Head of caudate nucleus (tissue), 42 donors: ENCODE measurements at places on chromosomes 3 and 15.

DNA sequence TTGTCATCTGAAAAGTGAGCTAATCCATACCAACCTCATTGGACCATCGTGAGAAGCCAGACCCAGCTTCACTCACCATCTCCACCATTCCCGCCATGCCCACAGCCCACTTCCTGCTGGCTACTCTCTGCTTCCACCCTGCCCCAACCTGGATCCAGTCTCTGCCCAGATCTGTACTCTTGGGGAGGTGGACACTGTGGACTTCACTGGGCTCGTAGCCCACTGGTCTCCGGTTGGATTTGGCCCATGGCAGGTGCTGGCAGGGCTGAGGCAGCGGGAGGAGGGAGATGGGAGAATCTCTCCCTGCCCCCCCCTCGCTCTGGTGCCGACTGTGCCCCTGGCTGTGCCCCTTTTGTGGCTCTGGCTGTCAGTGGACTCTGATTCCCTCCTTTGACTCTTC is 193.8 kb downstream of the ABHD5 start:
- no peak for DNase-seq

- no peak for DNase-seq
These were observed 5.7 kb upstream of the CNTN6 start for GRCh38 chr3:1087066-1087560.

DNA sequence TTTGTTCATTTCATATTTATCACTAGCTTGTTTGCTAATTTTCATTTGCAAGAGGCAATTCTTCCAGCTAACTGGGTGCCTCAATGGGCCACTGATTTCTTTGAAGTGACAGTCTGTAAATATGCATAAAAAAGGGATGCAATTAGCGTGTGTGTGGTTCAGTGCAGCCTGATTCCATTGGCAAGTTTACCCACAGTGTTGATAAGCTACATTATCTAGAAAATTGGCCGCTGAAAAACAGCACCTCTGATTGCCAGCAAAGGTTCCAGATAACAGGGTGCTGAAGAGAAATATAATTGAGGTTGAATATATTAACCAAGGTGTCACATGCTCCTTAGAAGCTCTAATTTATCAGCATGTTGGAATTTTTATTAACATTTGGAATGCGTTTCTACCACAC is 76.9 kb downstream of the SAMMSON start:
- DNase-seq = no peak

DNA sequence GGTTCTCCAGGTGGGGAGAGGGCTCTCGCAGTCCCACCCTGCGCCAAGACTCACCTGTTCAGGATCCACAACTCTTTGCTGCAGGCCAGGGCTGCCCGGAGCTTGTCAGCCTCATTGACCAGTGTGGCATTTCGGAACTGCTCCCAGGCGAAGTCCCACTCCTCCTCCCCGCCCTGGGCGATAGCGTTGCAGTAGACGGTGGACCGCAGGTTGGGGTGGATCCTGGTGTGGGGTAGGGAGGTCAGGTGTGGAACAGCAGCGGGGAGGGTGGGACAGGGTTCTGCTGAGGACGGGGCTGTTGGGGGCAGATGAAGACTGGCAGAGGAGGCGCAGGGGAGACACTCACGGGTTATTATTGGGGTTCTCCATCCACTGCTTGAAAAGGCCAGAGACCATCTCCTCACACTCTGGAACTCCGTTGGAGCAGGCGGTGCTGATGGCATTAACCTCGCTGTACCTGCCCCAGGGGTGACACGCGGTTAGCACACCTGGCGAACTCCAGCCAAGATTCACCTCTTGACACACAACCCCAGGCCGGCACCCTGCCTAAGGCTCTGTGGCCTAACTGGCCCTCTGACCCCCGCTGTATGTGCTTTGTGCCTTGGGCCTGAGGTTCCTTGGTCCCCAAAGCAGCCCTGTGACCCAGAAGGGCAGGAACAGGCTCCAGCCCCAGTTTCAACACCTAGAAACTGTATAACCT is 16.1 kb downstream of the MESP2 start:
- no peak for DNase-seq

DNA sequence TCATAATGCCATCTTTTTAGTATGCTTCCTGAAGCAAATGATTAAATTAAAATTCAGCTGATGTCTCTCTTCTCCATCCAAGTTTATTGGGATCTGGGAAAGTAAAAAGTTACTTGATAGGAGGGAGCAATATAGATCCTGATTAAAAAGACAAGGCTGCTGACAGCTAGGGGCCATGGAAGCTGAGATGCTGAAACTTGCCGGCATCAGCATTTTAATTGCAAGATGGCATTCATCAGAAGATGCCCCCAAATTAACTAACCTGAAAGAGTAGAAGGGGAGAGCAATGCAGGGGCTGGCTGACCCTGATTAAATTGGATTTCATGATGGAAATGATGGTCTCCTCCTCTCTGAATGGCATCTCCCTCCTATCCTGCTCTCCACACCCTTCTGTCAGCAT is 31.1 kb downstream of the CPNE4 start:
- no peak for DNase-seq

DNA sequence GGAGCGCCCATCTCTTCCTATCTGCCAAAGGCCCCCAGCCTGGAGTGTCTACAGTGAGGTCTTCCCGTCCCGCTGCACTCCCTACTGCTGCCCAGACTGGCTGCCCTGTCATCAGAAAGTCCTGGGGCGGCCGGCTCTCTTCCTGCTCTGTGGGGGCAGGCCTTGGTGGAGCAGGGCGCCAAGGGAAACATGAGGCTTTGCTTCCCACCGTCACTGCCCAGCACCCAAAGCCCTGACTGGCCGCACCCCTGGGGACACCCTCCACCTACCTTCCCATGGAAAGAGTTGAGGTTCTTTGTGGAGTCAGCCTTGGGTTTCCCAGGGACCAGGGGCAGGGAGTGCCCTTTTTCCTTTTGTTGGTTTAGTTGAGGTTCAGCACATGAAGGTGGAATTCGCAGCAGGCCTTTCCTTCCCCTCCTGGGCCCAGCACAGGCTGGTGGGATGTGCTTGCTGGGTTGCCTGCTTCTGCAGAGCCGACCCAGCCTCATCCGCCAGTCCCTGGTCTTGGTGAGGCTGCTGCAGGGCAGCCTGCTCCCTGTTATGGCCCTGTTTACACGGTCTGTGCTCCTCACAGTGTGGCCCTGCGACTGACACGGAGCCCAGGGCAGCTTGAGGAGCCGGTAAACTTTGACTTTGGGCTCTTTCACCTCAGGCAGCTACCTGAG is 51.8 kb upstream of the PLXNA1 start:
- DNase-seq = no peak

GRCh38 chr3:70992562-70993204 is 590.8 kb downstream of the FOXP1 start:
- no peak for DNase-seq
